Stimulated activated CD8-positive, alpha-beta memory T cell treated with anti-CD3 and anti-CD28 coated beads, Interleukin-12 subunit alpha, Interleukin-12 subunit beta, amount 100 ng/mL, for 4 hours (primary cell): ENCODE measurements at places on chromosomes 4 and X.

DNA sequence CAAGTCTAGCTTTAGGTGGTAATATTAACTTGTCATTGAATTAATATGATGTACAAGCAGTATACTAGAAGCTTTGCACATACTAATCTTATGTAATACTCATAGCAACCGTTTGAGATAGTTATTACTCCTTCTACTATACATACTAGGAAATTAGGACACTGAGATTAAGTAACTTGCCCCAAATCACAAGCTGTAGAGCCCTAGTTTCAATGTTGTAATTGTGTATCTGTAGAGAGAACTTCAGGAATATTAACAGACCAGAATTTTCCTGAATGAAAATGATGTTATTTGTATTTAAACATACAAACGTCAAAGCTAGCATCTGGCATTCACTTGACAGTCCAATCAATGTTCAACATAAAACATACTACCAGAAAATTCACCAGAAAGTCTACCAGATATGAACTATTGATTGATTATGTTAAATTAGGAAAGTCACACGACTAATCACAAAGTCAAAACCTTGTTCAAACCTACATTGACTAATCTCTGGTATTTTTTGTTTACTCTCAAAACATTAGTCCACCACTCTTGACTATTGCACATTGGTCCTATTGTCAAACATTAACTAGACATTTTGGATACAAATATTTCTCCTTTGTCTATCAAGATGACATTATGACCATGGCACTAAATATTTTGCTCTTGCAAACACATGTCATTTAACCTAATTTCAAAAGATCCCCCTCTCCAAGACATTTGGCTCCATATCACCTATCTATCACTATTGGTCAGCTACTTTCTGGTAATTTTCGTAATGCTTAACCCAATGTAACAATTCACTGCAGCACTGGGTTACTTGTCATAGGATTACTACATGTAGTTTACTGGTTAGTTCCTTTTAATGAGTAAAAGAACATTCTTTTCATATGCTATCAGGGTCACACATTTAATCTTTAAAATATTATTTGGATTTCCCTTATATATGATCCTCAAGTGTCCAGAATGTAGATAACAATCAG, 100.7 kb downstream of the GPC3 start:
- DNase-seq: no peak

- DNase-seq: no peak
Measured at GRCh38 chr4:185566425-185566824, 31.1 kb upstream of the PDLIM3 start.

GRCh38 chr4:106301393-106302061, 14.5 kb downstream of the TBCK start:
- no peak for DNase-seq

DNA sequence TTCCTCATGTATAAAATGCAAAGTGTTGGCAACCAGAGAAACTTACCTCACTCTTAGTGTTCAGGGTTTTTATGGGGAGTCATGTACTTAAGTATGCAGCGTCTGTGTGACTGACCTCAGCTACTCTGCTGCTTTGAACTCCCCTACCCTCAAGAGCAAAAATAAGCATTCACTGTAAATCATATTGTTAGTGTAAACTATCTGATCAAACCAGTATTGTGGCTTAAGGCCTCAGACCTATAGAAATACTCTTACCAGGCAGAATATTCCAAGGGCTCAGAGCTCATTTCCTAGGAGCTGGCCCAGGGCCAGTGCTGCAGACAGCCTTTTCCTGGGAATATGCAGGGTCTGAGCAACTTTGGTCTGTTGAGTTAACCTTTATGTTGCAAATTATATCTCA, 453.1 kb downstream of the CCSER1 start:
- DNase-seq: no peak

DNA sequence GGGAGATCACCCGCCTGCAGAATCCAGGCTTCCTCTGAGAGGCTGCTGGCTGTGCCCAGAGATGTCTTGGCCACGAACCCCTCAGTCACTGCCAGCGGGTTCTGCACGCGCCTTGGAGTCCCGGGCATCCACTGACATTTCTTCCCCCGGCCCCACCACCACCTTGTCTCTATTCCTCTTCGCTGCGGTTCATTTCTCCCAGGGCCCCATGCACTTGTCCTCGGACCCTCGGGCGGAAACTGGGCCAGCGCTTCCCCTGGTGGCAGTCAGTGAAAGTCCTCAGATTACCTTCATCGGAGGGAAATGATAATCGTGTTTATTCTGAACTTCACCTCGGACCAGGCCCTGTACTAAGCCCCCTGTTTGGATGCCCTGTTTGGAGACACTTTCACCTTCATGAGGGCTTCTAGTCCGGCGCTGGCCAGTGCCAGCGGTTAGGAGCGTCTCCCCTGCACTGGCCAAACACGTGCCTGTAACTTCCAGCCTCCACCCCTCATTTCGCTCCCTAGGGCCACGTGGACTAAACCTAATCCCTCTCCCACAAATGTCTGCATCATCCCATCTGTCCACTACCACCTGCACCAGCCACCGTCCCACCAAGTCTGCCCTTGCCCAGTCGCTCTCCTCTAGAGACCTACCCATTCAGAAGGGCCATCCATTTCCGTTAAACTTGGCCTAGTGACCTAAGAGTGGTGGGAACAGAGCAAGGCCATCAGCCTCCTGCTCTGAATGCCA, 82.0 kb downstream of the DCTD start:
- no peak for DNase-seq

DNA sequence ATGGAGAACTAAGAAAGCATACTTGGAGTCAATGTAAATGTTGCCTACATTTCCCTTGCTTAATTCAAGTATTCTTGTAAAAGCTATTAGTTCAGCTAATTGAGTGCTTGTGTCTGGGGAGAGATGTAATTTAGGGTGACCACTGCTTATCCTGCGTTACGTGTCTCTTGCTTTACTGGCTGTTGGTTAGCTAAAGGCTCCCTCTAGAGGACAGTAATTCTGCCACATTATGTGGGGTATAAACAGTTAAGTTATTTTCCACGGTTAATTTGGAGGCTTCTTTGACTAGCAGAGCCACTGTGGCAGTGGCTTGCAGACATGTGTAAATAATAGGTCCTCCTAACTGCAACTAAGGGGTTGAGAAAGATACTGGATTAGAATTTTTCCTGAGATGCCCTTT, 25.3 kb upstream of the NAF1 start:
- no peak for DNase-seq

GRCh38 chrX:50613846-50614245, 143.2 kb upstream of the DGKK start:
- no peak for DNase-seq

GRCh38 chrX:22536746-22537304, 264.1 kb downstream of the CBLL2 start:
- no peak for DNase-seq

DNA sequence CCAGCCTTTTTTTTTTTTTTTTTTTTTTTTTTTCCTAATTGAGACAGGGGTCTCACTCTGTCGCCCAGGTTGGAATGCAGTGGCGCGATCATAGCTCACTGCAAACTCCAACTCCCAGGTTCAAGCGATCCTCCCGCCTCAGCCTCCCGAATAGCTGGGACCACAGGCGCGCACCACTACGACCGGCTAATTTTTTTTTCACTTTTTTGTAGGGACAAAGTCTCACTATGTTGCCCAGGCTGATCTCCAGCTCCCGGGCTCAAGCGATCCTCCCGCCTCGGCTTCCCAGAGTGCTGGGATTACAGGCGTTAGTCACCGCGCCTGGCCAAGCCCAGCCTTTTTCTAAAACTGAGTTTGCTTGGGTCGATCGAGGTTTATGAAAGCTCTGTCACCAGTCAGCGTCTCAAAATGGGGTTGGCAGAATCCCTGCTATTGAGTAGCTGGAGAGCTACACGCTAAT, 1.3 kb upstream of the OTUD5 start:
- DNase-seq: no peak

DNA sequence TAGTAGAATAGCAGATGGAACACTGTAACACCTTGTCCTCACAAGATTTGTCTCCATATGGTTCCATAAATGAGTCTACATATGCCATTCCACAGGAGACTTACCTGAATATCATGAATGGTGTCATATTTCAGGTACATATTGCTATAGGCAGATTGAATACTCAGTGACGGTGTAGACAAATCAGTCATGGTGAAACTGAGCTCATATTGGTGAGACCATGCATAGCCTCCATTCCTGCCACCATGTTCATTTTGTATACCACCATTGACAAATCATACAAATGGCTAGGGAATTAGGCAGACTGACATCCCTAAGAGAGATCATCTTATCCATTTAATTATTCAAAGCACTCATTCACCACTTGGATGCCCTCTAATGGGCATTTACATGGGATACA, 38.0 kb upstream of the SPP1 start:
- no peak for DNase-seq

- no peak for DNase-seq
Measured at GRCh38 chr4:147409350-147409749, 71.5 kb upstream of the EDNRA start.

DNA sequence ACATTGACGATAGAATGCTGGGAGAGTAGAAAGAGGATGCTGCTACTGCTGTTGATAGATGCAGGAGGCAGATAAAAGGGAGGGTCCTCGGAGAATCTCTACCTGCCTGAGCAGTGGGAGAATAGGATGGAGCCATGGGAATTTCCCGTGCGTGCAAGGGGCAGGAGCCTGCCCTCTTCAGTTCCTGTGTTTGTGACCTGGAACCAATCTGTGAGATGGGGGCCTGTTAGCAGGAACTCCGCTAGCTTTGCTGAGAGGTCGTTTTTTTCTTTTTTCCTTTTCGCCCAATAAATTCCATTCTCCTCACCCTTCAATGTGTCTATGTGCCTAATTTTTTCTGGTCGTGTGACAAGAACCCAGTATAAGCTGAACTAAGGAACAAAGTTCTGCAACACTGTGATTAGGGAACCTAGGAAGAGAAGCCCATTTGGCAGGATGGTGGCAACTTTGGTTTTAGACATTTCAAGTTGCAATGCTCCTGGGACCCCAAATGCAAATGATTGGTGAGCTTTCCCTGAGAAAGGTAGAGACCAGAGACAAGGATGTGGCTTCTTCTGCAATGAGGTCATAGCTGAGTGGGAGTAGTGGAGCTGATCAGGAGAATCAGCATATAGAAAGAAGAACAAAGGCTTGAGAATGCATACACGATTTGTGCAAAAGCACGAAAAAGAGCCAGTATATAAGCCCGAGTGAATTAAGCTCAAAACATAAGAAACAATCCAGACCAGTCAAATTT, 23.9 kb downstream of the SLC39A8 start:
- DNase-seq: no peak

DNA sequence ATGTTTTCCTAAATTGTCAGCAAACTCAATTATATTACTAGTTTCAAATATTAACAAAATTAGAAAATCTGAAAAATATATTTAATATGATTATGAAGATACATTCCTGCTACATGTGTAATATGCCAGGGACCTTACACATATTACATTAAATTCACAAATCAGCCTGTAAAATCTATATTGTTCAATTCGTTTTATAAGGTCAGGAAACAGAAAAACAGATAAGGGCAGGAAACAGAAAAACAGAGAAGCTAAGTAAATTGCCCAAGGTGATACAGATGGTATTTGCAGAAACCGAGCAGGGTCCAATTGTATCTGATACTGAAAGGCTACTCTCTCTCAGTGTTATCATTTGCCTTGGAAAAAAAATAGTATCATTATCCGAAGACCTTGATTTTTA, 739.0 kb downstream of the DMD start:
- DNase-seq: no peak

DNA sequence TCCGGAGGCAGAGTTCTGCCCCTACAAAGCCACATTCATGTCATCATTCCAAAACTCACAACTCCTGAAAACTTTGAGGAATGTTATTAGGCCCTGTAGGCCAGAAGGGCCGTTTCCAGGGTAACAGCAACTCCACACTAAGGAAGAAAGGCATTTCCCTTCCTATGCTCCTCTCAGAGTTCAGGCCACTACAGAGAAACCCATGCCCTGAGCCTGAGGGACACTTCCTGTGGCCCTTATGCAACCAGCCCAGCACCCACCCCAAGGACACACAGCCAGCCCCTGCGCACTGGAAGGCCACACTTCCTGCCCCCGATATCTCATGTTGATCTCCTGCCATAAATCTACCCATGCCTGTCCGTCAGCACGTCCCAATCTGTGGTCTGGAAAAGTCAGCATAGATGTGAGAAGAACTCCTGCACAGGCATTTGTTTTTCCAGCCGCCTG, 289.3 kb downstream of the BCOR start:
- no peak for DNase-seq

DNA sequence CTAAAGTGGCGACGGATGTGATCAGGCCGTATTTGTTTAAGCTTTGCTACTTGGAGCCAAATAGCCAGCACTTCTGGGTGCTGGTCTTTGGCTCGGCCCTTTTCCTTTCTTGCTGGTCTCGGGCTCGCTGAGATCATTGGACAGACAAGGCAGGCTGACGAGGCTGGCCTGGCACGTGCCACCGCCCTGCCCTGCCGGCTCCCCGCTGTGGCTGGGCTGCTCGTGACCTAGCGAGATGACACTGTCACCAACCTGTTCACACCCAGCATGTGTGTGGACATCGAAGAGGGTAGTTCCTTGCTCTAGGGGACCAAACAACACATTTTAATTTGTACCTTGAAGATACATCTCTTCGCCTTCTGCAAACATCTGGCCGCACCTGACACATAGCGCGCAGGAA, 98.0 kb downstream of the ABLIM2 start:
- no peak for DNase-seq

DNA sequence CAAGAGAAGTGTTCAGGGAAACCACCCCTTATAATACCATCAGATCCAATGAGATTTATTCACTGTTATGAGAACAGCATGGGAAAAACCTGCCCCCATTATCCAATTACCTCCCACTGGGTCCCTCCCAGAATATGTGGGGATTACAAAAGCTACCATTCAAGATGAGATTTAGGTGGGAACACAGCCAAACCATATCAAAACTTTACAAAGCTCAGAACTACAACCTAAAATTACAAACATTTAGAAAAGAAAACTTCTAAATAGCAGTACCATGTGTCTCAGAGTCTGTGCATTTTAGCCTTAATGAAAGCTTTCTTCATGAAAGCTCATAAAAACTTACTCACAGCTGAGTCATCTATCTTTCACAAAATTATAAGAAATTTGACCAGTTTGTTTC, 1442.8 kb upstream of the PCDH7 start:
- no peak for DNase-seq

DNA sequence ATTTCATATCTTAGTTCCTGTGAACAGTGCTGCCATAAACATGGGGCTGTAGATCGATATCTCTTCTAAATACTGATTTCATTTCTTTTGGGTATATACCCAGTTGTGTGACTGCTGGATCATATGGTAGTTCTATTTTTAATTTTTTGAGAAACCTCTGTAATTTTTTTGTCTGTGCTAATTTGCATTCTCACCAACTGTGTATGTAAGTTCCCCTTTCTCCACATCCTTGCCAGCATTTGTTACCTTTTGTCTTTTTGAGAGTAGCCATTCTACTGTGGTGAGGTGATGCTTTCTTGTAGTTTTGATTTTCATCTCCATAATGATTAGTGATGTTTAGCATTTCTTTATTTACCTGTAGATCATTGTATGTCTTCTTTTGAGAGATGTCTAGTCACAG, 2086.5 kb upstream of the TENM3 start:
- no peak for DNase-seq

GRCh38 chrX:148632444-148632843, 132.0 kb downstream of the AFF2 start:
- DNase-seq: no peak
